Liver (tissue), 10 donors: ENCODE measurements at places on chromosomes 11 and 22.
A peak's percentile ranks its signal among the peaks of the same experiment; 100 is the strongest.

DNA sequence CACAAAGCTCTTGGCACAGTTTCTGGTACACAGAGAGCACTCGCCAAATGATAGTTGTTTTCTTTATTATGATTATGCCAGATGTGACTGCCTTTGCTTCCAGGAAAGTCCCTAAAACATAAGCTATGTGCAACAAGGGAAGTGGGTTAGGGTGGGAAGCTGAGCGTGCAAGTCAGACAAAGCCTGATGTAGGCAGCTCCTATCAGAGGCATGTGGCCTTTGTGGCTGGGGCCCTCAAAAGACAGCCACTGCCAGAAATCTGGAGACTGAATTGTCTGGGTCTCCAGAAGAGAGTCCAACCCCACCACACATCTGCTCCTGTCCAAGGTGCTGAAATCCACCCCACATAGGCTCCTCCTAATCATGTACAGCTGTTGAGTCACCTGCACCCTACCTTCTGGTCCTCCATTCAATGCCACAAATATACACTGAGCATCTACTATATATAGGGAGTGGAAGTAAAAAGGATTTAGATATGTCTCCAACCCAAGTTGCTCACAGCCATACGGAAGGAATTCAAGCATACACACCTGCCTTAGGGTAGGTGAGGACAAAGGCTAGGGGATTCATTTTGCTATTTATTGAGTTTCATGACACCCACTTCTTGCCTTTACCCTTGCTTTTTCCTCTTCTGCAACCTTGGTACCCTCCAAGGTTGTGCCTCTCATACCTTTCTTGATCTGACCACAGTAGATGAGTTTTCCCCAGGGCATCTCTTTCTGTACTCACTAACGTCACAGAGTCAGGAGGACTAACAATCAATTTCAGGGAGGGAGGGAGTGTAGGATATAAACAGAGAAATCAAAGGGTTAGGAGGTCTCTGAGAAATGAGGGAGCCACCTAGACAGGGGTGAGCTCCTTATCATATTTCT lies 12.4 kb downstream of the SEC14L3 start:
- no peak for DNase-seq

GRCh38 chr11:61586792-61587430 lies 6.0 kb upstream of the SYT7 start:
- DNase-seq, result no peak

DNA sequence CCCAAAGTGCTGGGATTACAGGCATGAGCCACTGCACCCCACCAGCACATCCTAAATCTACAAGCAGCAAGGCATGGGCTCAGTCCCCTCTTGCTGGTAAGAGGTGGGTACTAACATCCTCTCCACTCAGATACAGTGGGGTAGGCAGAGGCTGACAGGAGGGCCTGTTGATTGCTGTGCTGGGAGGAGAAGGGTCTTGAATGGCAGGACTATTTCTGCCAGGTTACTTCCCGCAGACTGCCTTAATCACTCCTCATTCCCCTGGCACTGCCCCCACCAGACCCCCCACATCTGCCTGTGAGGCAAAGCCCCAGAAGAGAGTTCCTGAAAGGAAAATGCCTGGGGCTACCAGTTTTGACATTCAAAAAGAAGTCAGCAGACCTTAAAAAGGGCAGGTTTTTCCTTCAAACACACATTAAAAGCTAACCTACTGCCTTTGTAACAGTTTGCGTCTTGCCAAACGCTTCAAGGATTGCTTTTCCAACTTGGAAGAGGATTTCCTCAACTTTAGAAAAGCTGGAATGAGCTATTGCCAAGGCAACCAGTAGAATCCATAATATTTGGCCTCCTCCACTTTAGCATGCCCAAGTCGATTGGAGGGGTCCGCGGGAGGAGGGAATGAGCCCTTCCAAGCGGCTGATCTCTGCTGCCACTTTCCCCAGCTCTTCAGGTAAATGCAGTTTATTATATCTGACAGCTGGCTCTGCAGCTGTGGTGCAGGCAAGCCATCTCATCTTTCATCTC lies 62.0 kb downstream of the FDX1 start:
- DNase-seq, result no peak

GRCh38 chr22:44758344-44758973 lies 6.1 kb downstream of the ARHGAP8 start:
- DNase-seq, result no peak

DNA sequence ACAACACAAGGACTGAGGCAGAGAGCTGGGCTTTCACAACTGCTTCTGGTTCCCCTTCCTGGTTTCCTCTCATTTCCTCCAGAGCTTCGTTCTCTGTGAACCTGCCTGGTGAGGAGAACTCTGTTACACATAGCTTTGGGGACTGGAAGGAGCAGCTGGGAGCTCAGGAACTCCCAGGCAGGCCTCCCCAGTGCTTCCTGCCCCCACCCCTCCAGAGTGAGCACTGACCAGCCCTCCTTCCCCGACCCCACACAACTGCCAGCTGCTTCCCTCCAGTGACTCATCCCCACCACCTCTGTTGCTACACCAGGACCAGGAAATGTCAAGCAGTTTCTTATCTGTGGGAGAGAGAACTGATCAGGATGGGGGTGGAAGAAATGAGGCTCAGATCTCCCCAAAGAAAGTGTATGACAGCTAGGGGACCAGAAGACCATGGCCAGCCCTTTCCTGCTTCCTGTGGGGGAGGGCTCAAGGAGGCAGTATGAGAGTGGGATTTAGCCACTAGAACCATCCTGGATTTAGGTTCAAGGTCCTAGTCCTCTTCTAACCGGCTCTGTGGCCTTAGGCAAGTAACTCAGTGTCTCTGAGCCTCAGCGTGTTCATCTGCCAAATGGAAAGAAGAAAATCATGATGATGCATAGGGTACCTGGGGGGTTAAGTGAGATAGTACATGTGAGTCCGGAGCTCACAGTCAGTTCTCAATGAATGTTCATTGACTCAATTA lies 4.5 kb upstream of the TP53I11 start:
- DNase-seq, result no peak

DNA sequence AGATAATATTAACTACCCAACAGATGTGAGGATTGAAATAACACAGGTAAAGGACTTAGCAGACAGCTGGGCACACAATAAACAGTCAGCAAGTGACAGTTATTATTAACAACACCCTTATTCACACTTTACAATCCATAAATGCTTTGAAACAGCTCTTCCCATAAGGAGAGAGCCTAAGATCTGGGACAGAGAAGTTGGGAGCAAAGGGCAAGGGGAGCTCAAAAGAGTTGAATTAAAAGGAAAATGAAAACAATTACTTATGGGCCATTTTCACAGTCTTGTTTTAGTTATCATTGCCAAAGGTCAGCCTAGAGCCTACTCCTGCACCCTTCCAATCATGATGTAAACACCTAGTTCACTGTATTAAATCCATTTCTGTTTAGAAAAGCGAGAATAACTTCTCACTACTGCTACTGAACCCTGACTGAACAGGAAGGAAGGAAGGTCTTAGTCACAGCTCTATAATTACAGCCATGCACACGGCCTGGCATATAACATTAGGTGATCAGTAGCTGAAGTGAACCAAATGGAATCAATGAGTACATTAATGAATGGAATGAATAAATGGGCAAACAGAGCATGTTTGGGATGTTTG lies 111.3 kb downstream of the PLEKHA7 start:
- no peak for DNase-seq

- DNase-seq, result no peak
Measured at GRCh38 chr11:132161403-132162078, 791.1 kb downstream of the NTM start.

DNA sequence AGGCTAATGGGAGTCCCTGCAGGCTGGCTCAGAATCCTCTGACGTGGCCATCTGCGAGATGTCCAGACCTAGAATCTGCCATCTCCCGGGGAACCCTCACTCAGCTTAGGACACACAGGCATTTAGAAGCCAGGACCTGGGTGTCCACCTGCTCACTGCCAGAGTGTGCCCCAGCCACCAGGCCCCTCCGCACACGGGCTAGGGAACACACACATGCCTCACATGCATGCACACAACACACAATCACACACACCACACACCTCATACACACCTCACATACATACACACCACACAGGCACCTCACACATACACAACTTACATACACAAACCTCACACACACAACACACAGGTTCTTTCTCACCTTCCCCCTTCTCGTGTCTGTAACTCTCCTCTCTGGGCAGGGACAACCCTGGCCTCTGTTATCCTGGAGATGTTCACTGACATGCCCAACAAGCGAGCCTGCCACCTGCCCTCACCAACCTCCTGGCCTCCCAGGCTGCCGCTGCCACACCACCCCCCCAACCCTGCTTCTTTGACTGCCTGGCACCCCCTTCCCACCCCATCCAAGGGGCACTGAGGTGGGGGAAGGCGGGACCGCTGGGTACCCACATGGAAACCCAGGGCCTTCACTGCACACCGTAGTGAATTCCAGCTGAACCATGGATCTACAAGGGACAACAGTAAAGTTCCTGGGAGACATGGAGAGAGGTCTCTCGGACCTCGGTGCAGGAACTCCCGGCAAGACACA lies 38.1 kb downstream of the GNB1L start:
- no peak for DNase-seq

- no peak for DNase-seq
Measured at GRCh38 chr11:96303980-96304379, 39.0 kb downstream of the MAML2 start.

- no peak for DNase-seq
Measured at GRCh38 chr22:36787204-36787988, 11.5 kb upstream of the IFT27 start.

DNA sequence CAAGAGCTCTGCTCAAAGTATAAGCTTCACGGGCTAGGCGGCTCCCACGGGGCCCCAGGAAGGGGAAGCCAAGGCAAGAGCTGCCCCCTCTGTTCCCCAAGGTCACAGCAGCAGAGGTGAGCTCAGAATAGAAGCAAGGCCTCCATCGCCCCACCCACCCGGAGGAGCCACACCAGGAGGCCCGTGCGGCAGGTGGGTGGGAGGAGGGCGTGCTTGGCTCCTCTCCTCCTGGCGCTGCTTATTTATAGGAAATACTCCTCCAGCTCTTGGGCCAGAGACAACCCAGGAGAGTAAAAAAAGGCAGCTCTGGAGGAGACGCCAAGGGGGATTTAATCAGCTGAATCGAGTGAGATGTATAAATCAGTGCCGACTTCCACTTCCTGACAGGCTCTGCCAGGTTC lies 87.8 kb downstream of the FEZ1 start:
- no peak for DNase-seq

GRCh38 chr11:61697078-61697502 lies 16.9 kb downstream of the DAGLA start:
- no peak for DNase-seq

DNA sequence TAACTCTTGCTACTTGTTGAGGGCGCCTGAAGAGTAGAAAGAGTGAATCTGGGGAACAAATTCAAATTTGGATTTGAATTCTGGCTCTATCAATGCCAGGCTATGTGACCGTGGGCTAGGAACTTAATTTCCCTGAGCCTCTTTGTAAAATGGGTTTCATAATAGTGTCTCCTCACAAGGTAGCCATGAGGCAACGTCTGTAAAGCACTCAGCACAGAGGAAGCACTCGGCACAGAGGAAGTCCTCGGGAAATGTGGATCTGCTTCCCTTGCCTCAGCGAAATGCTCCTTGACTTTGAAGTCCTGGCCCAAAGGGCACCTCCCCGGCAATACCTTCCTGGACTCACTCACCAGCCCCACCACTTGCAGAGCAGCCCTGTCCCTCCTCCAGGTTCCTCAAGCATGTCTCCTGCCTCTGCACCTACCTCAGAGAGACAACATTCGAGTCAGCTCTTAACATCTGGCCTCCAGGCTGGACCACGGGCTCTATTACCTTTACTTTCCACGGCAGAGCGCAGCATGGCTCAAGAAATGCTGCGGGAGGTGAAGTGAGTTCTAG lies 17.7 kb downstream of the CD6 start:
- no peak for DNase-seq

- peak; percentile 56 for DNase-seq
Measured at GRCh38 chr22:20131597-20131858, at the start of gene ZDHHC8. ZDHHC8 (plus strand) TSS chr22:20131804; CDS start chr22:20131948, 144 bp downstream.

DNA sequence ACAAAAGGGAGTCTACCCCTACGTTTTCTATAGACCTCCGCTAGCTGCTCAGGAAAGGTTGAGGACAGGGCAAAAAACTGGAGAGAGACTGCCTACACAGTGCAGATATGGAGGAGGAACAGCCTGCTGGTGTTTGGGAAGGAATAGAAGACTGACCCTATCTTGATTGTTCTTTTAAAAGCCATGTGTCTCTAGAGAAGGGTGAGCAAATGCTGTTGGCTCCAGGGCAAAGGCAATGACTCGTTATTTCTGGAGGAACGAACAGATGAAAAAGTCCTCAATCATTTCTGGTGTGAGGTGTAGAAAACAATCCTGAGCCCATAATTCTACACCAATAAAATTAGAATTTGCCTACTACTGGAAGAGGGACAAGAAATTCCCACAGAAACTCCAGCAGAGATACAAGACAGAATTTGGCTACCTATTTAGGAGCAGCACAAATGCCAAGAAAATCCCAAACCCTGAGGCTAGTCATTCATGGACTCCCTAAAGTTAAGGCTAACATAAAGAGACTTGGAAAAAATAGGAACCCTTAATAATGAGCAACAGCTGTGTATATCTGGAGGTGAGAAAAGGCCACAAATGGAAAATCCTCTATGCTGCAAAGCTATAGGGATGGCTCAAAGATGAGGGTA lies 1206.3 kb upstream of the CNTN5 start:
- DNase-seq, result no peak

DNA sequence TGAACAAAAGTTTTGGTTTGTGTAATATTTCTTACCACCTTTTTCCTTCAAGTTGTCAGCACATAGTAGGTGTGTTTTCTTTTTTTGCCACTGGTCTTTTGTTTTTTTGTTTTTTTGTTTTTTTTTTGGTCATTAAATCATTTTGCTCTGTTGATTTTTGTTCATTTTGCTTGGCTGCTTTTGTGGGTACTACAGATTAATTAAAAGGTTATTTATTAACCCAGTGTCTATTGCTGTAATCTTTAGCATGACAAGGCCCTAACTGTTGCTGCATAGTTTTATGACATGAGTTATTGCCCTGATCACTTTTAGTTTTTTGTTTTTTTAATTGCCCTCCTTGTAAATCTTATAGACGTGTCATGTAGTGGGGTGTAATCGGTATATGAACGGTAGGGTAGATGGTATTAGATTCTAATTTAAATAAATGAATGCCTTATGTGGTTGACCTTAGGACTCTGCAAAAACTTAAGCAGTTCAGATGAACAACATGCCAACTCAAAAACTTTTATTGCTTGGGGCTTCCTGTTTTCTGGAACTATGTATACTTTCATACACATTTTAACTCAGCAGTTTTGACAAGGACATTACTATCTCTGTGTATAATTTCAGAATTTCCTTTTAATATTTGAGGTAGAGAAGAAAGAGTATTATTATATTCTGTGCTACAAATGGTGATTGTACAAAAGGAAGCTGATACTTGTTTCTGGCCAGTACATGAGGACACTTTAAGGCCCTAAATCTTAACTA lies 7.9 kb downstream of the EWSR1 start:
- no peak for DNase-seq

- no peak for DNase-seq
Measured at GRCh38 chr11:108204929-108205499, 17.4 kb downstream of the NPAT start.

- DNase-seq, result peak; percentile 61
Measured at GRCh38 chr11:57513911-57514537, 1.5 kb downstream of the SLC43A1 start.
